ENCODE measurements at places on chromosomes 11 and 22. TPM values are rescaled to one million over a fixed set of nuclear protein-coding genes. Genes with fewer than 3 reads are reported as not detected.

The GRIK4 gene
- total RNA-seq, result not detected

- no peaks in the 10 kb centered on the region for H3K36me3 ChIP-seq
- no peaks in the 10 kb centered on the region for H3K4me1 ChIP-seq
- no peak overlapping the region for H3K4me3 ChIP-seq
- H3K27ac ChIP-seq, result no peak overlapping the region
Measured at GRCh38 chr11:130798280-130798679, 118.0 kb downstream of the SNX19 start.

The CHCHD10 gene
- 155 TPM for total RNA-seq

GRCh38 chr11:76577921-76578653, 92.5 kb downstream of the LRRC32 start:
- H3K36me3 ChIP-seq, result no peaks in the 10 kb centered on the region
- H3K27me3 ChIP-seq, result peaks cover 11% of the 10 kb centered on the region

DNA sequence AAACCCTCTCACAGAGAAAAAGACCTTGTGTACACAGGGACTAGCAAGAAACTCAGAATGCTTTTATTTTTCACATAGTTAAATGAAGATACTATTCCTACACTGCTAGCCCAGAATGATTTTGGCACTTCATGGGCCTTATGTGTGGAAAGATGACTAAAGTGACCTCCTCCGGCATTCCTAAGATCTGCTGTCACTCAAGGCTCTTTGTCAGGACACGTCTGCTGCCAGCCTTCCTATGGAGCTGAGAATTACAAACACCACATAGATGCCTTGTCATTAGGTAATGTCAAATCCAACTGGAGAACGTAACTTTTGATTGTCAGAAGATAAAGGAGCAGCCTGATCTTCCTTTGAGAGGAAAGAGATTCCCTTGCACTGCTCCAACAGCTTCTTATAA, 249.1 kb downstream of the FAT3 start:
- DNase-seq, result no peak
- no peaks in the 10 kb centered on the region for H3K4me1 ChIP-seq
- H3K27ac ChIP-seq, result no peak overlapping the region
- no peaks in the 10 kb centered on the region for H3K36me3 ChIP-seq

Measured in activated CD8-positive, alpha-beta memory T cell treated with anti-CD3 and anti-CD28 coated beads, Interleukin-2, amount 10 ng/mL, durations not matched to agents 7 days and 5 days (primary cell).